ENCODE measurements at places on chromosomes 1 and 21.

DNA sequence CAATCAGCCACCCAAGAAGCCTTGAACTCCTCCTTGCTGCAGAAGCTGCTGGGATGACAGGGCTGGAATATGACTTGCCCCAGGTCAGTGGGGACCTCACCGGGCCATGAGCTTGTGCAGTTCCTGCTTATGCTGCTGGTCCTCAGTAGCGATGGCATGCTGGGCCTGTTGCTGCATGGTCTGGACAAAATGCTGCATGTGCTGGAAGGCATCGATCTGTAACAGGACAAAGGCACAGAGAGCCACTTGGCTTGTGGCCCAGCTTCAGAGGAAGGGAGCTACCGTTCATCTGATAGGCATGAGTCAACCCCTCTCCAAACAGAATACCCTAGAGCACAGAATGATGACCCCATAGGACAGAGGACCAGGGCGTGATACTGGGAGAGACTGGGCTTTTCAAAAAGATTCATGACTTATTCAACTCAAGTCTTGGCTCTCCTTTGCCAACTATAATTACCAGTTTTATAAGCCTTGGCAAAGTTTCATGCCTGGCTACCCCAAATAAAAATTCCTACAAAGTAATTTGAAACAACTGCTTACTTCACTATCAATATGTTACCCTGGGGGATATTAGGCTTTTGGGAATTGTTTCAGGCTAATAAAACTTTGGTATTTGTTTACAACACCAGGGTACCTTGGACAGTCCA is 34.7 kb upstream of the EXOSC10 start:
- DNase-seq, result no peak

- peak; percentile 47 for DNase-seq
Measured at GRCh38 chr21:33300701-33301631, 23.8 kb upstream of the IFNAR1 start.

GRCh38 chr1:163706915-163707314 is 385.2 kb downstream of the NUF2 start:
- DNase-seq, result no peak

GRCh38 chr1:151002611-151003010 is 4.1 kb downstream of the MINDY1 start:
- no peak for DNase-seq
